ENCODE measurements at places on chromosomes 3 and 15.

GRCh38 chr15:82146990-82147461 is 101.2 kb upstream of the MEX3B start:
- DNase-seq = peak; percentile 99

GRCh38 chr3:31242026-31242960 is 290.4 kb upstream of the STT3B start:
- DNase-seq = no peak

GRCh38 chr3:58249358-58250092 is 11.9 kb downstream of the ABHD6 start:
- no peak for DNase-seq

DNA sequence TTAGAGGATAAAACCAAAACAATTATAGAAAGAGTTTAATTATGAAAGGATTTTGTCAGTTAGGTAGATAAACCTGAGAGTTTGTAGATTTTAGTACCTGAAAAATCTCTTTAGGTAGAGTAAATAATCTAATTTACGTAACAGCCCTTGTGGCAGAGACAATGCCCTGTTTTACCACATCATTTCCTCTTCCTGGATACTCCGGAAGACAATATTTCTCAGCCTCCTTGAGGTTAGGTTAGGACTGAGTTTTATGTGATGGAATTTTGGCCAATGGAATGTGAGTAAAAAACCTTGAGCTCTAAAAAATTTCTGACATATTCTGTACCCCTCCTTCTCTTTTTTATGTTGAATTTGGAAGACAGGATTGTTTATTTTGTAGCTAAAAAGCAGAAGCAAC is 50.7 kb upstream of the TPRG1 start:
- DNase-seq = no peak

GRCh38 chr3:63795438-63795837 is 23.7 kb upstream of the C3orf49 start:
- no peak for DNase-seq

GRCh38 chr3:183306798-183307671 is 54.0 kb downstream of the B3GNT5 start:
- DNase-seq = peak; percentile 71

- no peak for DNase-seq
Measured at GRCh38 chr15:73324496-73325170, 44.1 kb downstream of the HCN4 start.

GRCh38 chr3:182300266-182300665 is 493.0 kb upstream of the ATP11B start:
- no peak for DNase-seq

GRCh38 chr15:40397688-40398412 is 7.7 kb upstream of the IVD start:
- DNase-seq = no peak

GRCh38 chr3:72143322-72143721 is 358.4 kb upstream of the PROK2 start:
- DNase-seq = peak; percentile 78

GRCh38 chr3:172520301-172520831 is 2.9 kb downstream of the TNFSF10 start:
- peak; percentile 89 for DNase-seq

DNA sequence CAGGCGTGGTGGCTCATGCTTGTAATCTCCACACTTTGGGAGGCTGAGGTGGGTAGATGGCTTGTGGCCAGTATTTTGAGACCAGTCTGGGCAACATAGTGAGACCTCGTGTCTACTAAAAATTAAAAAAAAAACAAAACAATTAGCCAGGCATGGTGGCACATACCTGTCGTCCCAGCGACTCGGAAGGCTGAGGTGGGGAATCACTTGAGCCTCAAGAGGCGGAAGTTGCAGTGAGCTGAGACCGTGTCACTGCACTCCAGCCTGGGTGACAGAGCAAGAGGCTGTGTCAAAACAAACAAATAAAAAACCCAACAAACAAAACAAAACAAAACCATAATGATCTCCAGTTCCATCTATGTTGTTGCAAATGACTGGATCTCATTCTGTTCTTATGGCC is 341.3 kb upstream of the CFAP20DC start:
- DNase-seq = no peak
